ENCODE measurements at places on chromosomes 7 and 10.

DNA sequence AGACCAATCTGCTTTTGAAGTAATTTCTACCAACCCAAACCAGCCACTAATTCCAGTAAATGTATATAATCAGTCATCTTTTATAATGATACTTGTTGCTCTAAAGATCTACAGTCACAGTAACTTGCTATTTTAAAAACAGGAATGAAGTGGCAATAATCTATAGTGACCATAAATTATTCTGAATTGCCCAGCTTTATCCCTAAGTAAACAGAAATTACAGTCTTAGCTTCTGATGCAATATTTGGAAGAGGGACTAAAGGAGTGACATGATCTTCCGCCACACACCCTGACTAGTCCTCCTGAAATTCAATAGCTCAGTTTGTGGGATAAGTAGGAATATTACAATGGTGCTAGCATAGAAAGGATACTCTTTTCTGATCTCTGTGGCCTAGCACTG lies 96.1 kb downstream of the ATE1 start:
- no peak for DNase-seq

DNA sequence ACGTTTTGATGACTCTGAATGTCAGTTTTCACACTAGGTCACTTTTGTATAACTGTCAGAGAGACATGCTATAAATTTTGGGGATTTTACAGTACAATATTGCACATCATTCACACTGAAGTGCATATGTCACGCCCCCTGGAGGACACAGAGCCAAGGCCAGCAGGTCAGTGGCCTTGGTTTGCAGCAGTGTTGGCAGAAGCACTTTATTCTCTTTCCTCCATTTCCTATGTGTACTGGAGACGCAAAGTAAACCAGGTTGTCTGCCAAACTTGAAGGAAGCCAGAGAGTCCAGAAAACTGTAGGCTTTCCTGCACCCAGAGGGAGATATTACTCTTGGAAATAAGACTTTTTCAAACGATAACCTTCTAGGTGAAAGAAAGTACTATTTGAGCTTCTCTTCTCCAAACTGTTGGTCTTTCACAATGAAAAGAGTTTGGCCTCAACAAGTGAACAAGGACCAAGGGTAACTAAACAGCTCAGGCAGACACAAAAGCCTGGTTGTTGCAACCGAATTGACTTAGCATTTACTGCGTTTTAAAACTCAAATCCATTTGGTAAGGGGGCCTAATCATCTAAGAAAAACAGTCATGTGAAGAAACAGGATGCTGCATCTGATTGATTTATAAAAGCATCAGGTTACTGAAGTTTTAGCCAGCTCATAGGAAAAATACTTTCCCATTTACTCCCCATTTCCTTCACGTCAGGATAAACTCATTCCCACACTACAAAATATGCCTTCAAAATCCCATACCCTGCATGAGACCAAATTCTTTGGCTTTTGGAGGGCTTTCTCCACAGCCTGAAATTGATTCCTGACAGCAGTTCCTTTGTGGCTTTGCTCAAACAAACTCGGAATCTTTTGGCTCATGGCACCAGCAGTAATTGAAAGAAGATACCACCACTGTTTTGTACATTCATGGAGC lies 83.0 kb upstream of the SEC61G start:
- no peak for DNase-seq

- no peak for DNase-seq
Measured at GRCh38 chr10:68800211-68800610, 27.1 kb upstream of the STOX1 start.

DNA sequence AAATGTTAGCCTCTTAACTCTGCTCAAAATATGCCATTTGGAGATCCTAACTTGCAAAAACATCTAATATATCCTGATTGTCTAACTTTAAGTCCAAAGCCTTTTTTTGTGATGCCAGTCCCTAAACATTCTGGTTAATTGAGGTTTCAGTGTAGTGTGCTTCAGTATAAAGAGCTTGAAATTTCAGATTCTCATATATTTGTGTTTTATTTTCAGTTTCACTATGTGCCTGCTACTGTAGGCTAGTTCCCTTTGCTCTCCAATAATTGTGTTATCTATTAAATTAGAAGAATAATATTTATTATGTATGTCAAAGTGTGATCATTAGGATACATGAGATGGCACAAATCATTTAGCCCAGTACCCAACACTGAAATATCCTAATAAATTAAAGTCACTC lies 1361.2 kb downstream of the XPNPEP1 start:
- DNase-seq: no peak

DNA sequence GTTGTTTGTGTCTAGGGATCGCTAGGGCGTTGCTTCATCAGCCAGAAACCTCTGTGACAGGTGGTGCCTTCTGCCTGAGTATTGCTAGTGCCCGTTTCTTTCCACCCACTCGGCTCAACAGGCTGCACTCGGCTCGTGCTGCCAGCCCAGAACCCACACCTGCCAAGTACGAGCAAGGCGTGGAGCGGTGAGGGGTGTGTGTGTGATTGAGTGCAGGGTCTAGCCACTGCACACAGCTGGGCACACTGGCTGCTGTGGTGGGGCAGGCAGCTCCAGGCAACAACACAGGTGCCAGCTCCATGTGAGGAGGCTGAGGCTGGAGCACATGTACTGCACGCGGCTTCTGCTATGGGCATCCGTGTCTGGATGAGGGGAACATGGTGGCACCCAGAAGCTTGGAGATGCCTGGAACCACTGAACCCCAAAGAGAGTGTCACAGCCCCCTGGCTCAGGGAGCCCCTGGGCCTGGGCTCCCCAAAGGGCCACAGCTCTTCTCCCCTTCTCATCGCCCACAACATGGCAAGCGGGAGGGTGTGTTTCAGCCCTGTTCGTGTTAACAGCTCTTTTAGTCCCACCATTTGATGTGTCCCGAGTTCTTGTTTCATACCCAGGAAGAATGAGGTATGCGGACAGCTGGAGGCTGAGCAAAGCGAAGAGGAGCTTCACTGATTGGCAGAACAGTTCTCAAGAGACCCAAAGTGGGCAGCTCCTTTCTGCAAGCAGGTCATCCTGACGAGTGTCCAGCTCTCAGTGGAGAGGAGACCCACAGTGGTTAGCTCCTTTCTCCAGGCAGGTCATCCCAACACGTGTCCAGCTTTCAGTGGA lies 78.1 kb downstream of the HDAC9 start:
- no peak for DNase-seq

DNA sequence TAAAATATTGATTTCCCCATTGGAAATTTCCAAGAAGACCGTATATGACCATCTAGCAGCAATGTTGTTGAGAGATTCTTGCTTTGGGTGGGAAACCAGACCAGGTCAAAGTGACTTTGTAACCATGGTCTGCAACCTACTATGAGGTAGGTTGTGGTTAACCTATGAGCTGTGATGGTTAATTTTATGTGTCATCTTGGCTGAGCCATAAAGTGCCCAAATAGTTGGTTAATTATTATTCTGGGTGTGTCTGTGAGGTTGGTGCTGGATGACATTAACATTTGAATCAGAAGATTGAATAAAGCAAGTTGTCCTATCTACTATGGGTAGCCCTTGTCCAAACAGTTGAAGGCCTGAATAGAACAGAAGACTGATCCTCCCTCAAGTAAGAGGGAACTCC lies 18.3 kb upstream of the RALA start:
- no peak for DNase-seq

- no peak for DNase-seq
Measured at GRCh38 chr10:72337039-72337629, 17.6 kb downstream of the DNAJB12 start.

DNA sequence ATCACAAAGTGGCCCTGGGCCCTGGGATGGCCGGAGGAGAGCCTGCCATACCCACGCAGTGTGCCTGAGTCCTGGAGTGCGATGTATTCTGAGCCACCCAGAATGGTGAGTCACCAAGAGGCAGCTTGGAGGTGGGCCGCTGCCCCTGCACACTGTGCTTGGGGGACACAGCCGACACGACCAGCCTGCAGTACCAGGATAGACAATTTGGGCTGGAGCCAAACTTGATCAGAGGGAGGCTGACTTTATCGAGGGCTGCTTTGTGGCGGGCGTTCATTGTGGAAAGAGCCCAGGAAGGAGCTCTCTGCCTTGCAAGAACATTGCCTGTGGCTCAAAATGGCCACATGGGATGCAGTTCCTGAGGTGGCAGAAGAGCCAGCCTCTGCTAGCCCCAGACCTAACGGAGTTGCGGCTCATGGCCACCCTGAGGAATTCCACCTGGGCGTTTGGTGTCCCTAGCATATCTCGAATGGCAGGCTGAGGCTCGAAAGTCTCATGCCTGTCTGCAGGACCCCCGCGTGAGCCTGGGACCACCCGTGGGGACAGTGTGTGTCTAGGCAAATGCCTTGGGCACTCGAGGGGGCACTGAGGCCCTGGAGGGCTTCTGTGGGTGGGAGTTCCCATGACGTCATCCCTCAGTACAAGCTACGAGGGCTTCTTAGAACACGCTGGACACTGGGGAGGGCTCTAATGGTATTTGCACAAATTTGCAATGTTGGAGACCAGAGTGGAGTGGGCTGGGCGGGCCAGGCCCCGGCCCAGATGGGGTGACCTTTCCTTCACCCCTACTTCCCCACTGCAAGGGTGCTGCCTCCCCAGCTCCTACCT lies 79.7 kb downstream of the LHPP start:
- DNase-seq: no peak

DNA sequence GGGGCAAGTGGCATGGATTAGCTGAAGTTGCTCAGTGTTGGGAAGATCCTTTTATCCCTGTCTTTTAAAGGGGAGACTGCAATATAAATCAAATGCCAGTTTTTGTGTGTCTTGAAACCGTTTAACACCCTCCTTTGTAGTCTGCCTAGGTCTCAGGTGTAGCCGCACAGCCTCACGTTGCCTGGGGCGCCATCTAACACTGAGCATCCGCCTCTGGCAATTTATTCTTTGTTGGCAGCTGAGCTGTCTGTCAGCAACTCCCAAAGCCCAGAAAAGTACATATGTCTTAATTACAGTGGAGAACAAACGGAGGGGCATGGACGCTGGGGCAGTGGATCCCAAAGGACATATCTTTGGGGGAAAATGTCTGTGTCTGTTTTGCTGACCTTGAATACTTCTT lies 254.7 kb downstream of the STK31 start:
- DNase-seq: no peak

- no peak for DNase-seq
Measured at GRCh38 chr7:32171248-32171647, 101.0 kb upstream of the PDE1C start.

GRCh38 chr7:25863729-25864110 lies 288.3 kb upstream of the NFE2L3 start:
- DNase-seq: no peak

DNA sequence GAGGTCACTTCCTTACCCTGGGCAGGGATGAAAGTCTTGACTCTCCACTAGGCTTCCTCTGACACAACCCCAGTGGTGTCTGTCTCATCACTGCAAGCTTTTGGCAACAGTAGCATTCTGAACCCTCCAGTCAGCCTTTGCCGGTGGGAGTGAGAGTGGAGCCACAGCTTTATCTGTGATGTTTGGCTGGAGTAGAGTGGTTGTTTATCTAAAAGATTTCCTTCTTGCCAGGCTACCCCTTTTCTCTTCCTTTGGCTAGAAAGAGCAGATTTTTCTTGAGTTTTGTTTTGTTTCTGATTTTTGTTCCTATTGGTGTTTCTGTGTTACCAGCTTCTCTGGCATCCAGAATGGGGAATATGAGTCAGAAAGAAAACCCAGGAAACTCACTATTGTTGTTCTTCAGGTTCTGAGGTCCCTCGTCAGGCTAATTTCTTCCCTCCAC lies 98.9 kb upstream of the KIF5B start:
- no peak for DNase-seq

DNA sequence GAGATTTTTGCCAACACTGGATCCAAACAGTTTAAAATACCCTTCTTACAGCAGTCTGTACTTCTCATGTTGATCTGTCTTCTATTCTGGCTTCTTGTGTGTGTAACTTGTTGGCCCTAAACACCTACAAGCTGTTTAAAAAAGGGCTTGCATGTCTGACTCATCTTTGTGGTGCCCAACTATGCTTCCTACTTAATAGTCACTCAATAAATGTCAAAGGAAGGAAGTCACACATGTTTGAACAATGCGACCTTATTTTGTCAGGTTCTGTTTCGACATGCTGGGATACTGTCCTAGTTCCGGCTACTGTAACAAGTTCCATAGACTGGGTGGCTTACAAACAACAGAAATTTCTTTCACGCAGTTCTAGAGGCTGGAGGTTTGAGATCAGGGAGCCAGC lies 9.4 kb upstream of the GRK5 start:
- no peak for DNase-seq

DNA sequence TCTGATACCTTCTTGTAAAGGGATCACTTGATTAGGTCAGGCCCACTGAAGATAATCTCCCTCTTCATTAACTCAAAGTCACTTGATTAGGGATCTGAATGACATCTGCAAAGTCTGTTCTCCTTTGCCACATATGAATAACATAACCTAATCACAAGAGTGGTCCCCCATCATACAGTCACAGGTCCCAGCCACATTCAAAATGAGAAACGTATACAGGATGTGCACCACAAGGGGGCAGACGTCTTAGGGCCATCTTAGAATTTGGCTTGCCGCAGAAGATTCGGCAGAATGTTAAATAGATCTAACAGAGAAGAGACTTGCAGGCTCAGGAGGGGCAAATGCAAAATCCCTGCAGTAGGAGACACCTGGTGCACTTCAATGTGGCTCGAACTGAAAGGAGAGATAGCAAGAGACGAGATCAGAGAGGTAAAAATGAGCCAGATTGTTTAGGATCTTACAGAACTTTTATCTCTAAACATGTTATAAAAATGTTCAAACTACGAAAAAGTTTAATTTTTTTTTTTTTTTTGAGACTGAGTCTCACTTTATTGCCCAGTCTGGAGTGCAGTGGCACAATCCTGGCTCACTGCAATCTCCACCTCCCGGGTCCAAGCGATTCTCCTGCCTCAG lies 10.4 kb upstream of the SMC3 start:
- peak; percentile 50 for DNase-seq

DNA sequence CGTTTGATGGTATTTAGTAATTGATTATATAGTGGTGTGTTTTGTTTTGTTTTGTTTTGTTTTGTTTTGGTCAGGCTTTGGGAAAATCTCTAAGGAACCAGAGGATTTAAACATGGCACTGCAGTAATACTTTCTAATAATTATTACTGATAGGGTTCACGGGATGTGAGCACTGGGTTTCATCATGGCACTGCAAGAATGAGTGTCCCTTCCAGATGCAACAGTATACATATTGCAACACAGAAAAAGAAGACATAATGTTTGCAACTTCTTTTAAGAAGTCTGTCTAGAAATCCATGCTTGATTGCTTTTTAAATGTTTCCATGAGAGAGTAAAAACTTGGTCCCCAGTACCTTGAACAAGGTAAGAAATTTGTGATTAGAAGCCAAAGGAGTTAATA lies 2.2 kb upstream of the CDCA7L start:
- no peak for DNase-seq

DNA sequence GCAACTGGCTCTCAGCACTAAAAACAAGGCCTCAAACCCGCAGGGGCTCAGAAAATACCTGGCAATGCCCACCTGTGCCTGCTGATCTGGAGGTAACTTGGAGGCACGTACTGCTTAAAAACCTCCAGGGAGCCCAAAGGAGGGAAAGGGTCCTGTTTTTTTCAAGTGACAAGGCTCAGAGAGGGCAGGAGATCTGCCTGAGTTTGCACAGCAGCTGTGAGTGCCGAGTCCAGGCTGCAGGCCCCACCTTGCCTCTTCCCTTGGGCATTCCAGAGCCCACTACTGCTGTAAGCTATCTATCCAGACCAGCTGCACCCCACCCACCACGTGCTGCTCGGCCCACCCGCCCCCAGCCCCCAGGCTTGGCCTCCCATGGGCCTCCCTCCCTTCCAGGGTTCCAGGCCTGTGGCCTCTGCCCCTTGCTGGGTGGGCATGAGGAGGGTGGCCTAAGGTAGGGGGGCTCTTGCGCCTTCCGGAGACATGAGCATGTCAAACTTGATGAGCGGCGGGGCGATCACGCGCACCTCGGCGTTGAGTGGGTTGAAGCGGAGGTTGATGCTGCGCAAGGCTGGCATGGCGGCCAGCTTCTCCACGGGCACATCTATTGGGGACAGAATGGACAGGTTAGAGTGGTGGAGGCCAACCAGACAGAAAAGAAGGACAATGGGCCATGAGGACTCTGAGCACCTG lies 17.2 kb upstream of the NPFFR1 start:
- DNase-seq: no peak
